ENCODE measurements at places on chromosomes 12 and 14.

DNA sequence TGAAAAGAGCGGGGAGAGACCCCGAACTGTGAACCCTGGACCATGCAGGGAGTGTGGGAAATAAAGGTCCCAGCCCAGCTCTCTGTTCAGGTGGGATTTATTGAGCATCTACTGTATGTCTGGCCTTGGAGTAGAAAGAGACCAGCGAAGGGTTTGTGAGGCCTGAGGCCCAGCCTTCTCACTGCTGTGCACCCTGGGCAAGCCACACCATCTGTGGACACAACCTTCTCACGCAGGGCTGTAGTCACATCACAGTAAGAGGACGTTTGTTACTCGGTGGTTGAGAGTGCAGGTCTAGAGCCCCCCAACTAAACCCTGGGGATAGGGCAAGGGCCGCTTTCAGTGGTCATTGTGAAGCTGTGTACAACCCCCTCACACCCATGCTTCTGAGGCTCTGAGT is 18.2 kb downstream of the FAM222A start:
- DNase-seq, result no peak

GRCh38 chr14:104891664-104892530 is 26.8 kb downstream of the CEP170B start:
- DNase-seq, result no peak

- DNase-seq, result no peak
These were observed 532.3 kb upstream of the TBX3 start for GRCh38 chr12:115216301-115216700.

GRCh38 chr12:80504389-80505163 is 60.5 kb downstream of the PTPRQ start:
- DNase-seq, result no peak

DNA sequence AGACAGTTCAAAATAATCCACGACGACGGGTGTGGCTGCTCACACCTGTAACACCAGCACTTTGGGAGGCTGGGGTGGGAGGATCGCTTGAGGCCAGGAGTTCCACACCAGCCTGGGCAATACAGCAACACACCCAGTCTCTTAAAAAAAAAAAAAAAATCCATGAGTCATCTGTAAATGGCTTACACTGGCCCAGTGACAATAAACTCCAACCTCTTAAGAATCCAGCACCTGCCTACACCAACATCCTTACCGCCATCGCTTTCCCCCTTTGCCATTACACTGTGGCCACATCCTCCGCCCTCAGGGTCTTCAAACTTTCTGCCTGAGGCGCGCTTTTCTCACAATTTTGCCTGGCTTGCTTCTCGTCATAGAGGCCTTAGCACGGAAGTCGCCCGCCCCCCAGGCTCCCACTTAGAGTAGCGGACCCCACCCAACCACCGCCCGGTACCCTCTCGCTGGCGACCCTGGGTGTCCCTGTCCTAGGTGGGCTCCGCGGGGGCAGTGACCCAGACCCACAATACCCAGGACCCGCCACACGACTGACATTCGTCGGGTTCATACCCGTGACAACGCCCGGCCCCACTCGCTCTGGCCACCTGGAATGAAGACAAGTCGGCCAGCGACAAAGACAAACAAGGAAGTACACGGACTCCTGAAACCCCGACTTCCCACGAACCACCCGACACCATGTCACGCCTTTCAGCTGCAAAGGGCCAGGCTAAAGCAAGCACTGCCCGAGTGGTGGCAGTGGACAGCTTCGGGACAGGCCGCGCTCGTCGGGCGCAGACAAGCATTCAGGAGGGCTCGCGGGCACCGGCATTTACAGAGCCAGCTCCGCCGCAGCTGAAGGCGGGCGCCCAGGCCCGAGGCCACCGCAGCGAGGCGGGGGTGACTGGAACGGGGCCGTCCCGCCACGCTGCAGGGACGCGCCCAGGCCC is 636 bp downstream of the GOLGA3 start:
- no peak for DNase-seq

GRCh38 chr12:98741556-98742265 is 96.6 kb downstream of the APAF1 start:
- no peak for DNase-seq

DNA sequence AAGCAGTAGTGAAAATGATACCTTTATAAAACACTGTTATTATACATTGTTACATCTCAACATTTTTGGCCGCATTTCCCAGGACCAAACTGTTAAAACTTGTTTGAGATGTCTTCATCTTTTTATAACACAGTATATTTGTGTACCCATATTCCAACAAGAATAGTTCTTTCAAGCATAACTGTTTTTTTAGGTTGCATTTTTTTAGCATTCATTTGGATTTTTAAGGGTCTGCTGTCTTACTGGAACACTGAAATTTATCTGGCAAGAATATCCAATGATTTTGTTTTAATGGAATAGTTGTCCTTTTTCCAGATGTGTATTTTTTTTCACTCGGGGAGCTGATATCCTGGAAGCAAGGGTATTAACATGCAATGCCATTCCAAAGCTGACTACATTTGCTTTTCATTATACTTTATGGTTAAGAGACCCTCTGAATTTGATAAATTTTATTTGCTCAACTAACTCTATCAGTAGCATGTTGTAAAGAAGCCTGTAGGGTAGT is 8.9 kb upstream of the NAV3 start:
- DNase-seq, result no peak

- DNase-seq, result no peak
These were observed 10.6 kb downstream of the SDS start for GRCh38 chr12:113392988-113393579.

GRCh38 chr14:34250959-34251358 is 211.1 kb downstream of the SPTSSA start:
- DNase-seq, result no peak

DNA sequence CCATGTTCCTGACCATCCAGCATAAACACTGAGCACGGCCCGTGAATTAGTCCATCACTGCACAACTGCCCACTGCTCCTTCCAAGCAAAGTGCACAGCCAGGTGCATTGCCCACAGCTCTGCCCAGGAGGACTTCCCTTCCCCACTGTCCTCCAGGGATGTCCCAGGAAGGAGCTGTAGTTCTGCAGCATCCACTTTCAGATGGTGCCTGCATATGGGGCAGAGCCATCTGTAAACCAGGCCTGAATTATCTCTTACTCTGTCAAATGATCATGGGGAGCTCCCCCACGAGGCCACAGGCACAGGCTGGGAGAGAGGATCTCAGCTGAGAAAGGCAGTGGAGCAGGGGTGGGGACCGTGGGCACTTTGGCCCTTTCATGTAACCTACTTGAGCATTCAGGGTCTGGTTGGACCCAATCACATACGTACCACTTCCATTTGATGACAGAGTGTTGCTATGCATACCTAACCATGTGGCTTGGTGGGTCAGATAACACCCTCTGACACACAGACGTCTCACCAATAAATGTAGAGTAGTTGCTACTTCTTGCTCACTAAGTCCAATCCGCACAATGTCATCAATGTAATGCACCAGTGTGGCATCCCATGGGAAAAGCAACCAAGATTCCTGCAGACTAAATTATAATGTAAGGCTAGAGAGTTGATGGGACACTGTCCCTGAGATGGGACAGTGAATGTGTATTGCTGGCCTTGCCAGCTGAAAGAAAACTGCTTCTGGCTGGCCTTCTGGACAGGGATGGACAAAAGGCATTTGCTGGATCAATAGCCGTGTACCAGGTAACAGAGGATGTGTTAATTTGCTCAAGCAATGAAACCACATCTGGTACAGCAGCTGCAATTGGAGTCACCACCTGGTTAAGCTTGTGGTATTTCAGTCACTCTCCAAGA is 113.8 kb upstream of the C14orf180 start:
- no peak for DNase-seq

DNA sequence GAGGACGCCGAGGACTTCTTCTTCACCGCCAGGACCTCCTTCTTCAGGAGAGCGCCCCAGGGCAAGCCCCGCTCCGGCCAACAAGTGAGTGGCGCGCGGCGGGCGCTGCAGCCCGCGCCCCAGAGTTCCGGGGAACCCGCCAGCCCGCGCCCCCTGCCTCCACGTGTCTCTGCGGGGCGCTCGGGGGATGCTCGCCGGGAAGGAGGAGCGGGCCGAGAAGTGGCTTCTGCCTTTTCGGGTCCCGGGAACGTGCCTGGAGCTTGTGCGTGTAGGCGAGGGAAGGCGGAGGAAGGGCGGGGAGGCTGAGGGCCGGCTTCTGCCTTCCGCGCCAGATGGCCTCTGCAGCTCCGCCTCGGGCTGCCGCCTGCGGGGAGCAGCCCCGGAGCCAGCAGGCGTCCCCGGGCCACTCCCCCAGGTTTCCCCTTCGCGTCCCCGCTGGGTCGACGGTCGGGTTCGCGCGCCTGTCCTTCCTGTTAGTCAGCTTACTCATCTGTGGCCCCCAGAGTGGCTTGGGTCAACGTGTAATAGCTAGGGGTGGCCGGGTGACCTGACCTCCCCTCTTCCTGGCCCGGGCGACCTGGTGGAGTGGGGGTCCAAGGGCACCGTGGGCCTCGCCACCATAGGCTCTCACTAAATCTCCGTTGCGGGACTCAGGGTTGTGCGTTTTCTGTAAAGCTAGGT is 505 bp downstream of the RASSF3 start:
- DNase-seq, result peak; percentile 59

GRCh38 chr14:90697132-90697531 is 119.1 kb downstream of the TTC7B start:
- DNase-seq, result no peak
